ENCODE measurements at places on chromosomes 7 and 10.

GRCh38 chr10:25508112-25508815, 333.5 kb downstream of the GPR158 start:
- DNase-seq: no peak

GRCh38 chr10:114491933-114492332, 87.6 kb upstream of the AFAP1L2 start:
- DNase-seq: no peak

DNA sequence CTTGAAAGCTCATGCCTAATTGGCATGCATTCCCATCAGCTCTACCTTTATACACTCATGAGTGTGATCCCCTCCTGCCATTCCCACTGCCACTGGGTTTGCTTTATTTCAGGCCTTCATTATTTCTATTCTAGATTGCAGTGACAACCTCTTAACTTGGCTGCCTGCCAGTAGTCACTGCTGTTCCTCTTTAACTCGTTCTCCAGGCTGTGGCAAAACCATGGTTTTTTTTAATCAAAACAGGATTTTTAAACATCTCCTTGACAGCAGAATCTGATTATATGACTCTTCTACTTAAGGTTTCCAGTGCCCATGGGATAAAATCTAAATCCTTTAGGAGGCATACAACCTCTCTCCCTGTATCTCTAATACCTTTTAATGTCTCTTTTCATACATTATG, 223.7 kb upstream of the PCDH15 start:
- no peak for DNase-seq

GRCh38 chr7:50552921-50553320, 12.3 kb downstream of the DDC start:
- DNase-seq: peak; percentile 71

- DNase-seq: no peak
These were observed 69.3 kb downstream of the OAT start for GRCh38 chr10:124349231-124349995.

DNA sequence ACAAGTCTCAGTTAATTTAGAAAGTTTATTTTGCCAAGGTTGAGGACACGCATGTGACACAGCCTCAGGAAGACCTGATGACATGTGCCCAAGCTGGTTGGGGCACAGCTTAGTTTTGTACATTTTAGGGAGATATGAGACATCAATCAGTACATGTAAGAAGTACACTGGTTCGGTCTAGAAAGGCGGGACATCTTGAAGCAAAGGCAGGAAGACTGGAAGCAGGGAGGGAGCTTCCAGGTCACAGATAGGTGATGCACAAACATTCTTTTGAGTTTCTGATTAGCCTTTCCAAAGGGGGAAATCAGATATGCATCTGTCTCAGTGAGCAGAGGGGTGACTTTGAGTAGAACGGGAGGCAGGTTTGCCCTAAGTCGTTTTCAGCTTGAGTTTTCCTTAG, 29.4 kb upstream of the LANCL2 start:
- DNase-seq: no peak

DNA sequence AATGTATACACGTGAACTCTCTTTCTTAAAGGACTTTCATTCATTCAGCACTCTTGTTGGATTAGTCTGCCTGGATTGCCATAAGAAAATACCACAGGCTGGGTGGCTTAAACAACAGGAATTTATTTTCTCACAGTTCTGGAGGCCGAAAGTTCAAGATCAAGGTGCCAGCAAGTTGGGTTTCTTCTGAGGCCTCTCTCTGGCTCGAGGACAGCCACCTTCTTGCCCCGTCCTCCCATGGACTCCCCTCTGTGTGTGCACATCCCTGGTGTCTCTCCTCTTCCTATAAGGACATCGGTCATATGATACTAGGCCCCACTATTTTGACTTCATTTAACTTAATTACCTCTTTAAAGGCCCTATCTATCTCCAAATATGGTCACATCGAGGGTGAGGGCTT, 110.4 kb upstream of the BMPER start:
- DNase-seq: no peak

DNA sequence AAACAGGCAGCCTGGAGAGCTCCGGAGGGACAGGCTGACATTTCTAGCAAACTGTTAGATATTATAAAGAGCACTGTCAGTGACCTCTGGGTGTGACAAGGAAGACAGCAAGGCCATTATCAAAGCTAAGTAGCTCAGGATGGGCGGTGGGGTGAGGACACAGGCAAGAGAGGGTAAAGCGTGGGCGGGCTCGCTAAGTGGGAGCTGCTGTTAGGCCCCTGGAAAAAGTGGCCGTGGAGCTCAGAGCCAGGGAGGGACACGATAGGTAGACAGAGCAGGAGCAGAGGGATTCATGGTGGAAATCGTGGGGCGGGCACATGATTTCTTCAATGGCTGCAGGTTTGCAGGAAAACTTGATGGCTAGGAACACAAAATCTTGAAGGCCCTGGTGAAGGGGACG, 51.4 kb upstream of the NPS start:
- DNase-seq: no peak

All from ecto neural progenitor cell (in vitro differentiated cells).